ENCODE measurements at places on chromosomes 6 and 20.

GRCh38 chr6:127051571-127052260, 66.8 kb upstream of the RSPO3 start:
- no peak for DNase-seq

- no peak for DNase-seq
Measured at GRCh38 chr6:150336299-150336698, 32.5 kb upstream of the IYD start.

DNA sequence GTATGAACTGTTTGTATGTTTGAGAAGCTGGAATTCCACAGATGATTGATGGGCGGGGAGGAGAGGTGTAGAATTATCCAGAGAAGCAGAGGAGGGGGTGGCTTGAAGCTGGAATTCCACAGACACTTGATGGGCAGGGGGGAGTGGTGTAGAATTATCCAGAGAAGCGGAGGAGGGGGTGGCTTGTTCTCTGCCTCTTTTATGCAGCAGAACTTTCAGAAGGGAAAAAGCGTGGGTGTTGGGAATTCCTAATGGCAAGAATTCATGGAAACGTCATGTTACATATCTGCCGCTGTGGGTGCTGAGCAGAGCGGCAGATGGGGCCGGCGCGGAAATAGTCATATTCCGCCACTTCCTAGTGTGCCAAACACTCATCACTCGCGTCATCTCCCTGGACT, 167.9 kb upstream of the KCNG1 start:
- DNase-seq, result no peak

DNA sequence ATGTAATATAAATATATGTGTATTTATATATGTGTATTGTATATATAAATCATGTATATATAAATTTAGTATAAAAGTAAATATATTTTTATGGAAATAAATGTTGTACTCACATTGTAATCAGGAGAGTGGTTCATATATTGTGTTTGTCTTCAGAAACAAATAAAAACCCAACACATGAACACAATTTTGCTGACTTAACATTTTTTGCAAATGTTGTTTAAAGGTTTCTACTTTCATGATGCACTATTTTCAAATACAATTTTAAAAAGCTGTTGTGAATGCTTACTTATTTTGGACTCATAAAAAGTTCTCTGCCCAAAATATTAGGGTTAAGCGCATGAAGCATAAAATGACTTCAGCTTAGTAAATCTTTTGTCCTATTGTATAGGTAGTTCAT, 24.0 kb upstream of the PHF3 start:
- no peak for DNase-seq

- DNase-seq, result no peak
Measured at GRCh38 chr6:43828711-43829110, 58.7 kb downstream of the VEGFA start.

DNA sequence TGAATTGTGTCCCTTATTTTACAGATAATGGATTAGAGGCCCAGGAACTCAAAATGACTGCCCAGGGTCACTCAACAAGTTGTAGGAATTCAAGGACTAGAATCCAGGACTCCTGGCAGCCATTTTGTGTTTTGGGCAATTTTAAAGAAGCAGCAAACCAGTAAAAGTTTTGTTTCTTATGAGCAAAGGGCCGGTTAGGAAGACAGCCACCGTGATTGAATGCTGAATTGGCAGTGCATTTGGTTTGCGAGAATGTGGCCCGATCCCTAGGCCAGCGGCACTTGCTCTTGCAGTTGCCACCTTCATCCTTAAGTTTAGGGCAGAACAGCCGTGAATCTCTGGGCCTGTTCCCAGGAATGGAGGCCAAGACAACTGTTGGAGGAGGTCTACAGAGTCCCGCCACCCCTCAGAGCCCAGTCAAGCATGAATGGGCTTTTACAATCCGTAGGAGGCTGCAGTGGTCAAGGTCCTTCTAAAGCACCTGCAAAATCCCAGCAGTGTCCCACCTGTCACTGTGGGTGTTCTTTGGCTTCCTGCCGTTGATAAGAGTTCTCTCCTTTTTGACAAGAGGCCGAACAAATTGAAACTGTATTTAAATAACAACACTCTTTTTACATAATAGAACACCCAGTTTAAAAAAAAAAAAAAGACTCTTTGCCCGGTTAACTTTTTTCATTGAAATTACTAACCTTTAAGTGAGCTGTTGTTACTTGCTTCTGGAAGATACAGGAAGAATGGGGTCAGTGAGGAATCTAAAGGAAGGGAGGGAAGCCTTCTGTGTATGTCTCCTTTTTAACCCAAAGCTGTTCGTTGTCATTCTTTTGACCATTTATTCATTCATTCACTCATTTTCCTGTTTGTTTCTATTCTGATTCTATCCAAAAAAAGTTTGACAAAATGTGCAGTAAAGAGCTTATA, 68.7 kb downstream of the PHACTR2 start:
- no peak for DNase-seq

GRCh38 chr6:111239461-111239860, 152.2 kb downstream of the SLC16A10 start:
- no peak for DNase-seq

DNA sequence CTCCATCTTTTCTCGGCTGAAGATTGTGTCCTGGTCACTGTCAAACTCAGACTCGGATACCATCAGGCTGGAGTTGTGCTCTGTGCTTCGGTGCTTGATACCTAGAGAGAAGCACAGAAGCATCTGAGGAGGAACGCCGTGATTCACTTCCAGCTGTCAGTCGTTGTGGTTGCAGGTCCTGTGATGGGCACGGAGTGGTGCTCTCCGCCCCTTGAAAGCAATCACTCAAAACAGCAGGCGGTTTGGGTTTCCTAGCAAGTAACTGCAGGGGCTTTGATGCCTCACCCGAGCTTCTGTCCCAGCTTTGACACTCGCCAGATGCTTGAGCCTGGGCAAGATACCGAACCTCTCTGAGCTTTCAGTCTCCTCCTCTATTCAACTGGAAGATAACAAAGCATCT, 52.5 kb downstream of the ALDH5A1 start:
- no peak for DNase-seq

DNA sequence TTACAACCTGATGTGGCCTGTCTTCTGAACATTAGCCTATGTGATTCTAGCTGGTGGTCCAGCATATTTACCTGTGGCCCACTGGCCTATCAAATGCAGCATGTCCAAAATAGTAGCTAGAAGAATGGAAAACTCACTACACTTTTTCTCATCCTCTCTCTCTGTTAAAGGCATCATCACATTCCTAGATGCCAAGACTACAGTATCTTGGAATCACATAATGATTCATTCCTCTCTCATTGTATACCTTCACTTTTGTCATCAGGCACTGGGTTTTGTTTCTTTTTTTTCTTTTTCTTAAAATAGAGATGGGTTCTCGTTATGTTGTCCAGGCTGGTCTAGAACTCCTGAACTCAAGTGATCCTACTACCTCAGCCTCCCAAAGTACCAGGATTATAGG, 45.0 kb downstream of the FAM83B start:
- no peak for DNase-seq

DNA sequence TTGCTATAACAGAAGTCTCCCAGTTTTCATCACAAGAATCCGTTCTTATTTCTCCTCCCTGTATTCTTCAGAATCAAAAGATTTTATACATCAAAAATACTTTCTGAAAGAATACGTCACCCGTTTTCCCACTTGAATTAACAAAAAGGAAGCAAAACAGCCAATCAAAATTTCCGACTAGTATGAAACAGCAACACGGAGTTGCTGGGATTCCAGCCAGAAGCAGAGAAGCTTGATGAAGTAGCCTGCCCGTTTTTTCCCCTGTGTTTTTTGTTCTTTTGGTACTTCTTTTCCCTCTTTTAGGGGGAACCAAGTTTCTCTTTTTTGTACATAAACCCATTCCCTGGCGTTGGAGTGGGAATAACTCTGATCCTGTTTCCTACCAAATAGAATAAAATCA, 14.6 kb downstream of the TXLNB start:
- DNase-seq, result no peak

DNA sequence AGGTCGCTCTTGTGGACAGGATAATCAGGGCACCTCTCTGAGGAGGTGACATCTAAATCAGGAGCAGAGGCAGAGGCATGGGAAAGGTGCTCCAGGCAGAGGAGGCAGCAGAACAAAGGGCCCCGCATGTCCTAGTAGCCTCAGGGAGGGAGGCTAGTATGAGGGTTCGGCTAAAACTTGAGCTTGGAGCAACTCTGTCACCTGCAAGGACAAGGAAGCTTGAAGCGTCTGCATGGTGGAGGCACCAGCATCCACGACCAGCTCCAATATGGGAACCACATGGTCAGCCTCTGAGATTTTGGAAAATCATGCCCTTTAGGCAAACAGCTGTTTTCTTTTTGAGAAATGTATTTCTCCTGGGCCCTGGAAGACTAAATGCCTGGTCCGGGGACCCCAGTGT, 13.0 kb upstream of the MPC1 start:
- no peak for DNase-seq

Measured in D341Med (cell line).